ENCODE measurements at places on chromosomes 7 and 10.

DNA sequence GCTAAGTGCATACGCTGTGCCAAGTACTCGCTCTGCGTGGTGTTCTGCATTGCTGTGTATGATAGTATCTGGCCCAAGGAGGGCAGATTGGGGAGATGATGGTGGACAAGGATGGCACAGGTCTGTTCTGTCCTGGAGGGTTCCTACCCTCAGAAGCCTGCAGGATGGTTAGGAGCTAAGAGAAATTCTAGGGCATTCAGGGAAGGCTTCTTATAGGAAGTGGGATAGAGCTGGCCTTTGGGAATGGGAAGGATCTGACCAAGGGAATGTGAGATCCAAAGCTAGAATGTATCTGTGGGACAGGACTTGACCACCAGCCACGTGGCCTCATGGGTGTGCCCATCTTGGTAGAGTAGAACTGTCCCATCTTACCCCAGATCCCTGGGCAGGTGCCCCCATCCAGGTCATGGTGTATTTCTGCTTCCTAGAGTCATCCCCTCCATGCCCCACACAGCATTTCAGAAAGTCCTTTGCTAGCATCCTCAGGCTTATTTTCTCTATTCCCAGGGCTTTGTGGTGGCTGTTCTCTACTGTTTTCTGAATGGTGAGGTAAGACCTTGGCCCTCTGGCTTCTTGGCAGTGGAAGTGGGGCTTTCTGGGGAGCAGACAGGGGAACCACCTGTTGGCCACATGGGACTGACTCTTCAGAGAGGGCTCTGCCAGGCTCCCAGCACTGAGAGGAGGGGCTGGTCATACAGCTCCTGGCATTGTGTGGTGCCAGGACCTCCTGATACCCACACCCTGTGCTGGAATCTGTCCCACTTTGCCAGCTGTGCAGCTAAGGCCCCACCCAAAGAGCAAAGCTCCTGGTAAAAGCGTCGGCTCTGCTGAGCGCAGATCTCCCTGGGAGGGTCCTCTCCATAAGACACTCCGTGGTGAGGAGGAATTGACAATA is 52.5 kb downstream of the ADCYAP1R1 start:
- DNase-seq, result no peak

DNA sequence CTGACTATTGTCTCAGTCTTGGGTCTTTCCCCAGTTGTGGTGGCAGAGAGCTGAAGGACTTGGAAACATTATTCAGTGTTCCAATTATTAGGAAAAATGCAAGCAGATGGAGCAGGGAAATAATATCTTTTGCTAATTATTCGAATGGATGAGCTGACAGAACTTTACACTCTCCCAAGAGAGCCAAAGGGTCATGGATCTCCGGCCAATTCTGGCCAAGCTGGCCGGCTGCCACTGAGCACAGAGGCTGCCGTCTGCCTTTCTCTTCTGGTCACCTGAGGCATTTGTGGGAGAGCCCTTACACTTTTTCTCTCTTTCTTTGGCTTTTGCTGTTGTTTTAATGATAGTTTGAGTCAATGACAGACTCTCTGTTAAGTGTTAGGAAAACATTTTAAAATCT is 22.2 kb upstream of the CNTNAP2 start:
- DNase-seq, result no peak

DNA sequence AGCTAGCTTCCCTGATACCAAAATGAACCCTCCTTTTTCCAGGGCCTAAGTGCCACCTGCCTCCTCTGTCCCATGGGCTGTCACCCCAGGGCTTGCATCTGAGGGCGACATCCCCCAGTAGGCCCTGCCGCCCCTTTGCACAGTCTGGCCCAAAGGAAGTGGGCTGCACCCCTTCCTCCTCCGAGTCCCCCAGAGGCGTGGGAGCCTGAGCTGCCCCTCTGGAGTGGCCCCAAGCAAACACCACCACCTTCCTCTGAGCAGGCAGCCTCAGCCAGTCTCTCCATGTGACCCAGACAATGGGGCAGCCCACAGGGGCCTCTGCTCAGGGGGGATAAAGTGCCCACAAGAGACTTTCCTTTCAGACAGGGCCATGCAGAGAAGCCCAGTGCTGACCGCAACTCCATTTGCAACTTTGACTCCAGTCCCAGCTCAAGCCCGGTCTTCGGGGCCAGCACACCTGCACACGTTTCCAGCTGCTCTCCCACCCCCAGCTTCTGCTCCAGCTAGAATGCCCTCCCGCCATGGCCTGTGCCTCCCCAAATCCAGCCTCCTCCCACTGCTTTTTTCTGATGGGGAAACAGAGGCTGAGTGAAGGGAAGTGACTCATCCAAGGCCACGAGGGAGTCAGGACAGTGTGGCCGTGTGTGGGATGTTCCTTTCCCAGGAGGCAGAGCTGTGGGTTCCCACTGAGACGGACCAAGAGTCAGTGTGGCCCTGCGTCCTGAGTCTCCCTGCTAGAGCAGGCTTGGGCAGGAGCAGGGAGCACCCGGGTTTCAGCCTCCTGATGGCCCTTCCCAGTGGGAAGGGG is 111.9 kb downstream of the ZMIZ1 start:
- no peak for DNase-seq

- DNase-seq, result no peak
Measured at GRCh38 chr7:100189061-100189460, 11.3 kb downstream of the STAG3 start.

GRCh38 chr10:132404169-132404880 is 7.3 kb downstream of the PWWP2B start:
- no peak for DNase-seq

DNA sequence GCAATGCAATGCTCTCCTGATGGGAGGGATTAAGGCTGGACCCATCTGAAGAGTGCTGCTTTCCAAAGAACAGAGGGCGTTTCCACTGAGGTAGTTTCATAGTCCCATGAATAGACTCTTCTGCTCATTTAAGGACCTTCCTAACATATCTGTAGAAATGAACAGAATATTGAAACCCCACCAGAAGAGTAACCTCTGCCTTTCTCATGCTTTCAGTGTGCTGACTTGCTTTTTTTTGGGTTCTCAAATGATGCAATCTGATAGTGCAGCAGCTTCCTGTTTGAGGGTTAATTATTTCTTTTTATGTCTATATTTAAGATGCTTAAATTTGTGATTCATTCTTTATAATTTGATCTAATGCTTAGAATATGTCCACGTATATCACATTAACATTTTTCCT is 82.2 kb downstream of the GATA3 start:
- no peak for DNase-seq

DNA sequence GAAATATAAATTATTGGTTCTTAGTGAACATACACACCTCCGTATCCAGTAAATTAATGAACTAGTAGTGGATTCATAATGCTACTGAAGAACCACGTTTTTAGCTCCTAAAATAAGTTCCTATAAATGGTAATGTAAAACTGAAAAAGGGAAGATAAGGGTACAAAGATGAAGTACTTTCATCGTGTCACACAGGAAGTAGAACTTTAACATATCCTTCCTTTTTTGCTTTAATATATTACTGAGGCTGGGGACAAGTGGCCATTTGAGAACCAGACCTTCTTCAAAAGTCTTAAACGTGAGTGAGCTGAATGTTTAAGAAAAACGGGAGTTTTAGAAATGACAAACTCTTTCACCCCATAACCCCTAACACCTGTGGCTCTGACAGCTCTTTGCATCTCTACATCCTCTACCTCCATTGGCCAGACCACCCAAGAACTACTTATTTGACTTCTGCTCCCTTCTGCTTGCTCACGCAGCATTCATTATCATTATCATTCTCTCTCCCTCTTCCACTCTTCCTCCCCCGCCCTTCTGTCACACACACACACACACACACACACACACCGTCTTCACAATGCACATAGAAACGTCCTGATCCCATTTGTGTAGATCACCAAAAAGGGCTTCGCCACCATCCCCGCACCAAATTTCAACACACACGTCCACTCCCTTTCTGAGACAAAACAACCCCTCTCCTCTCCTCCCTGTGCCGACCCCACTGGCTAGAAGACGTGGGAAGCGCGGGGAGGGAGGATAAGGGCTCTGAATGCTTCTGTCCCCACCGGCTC is 677 bp downstream of the SKAP2 start:
- no peak for DNase-seq

DNA sequence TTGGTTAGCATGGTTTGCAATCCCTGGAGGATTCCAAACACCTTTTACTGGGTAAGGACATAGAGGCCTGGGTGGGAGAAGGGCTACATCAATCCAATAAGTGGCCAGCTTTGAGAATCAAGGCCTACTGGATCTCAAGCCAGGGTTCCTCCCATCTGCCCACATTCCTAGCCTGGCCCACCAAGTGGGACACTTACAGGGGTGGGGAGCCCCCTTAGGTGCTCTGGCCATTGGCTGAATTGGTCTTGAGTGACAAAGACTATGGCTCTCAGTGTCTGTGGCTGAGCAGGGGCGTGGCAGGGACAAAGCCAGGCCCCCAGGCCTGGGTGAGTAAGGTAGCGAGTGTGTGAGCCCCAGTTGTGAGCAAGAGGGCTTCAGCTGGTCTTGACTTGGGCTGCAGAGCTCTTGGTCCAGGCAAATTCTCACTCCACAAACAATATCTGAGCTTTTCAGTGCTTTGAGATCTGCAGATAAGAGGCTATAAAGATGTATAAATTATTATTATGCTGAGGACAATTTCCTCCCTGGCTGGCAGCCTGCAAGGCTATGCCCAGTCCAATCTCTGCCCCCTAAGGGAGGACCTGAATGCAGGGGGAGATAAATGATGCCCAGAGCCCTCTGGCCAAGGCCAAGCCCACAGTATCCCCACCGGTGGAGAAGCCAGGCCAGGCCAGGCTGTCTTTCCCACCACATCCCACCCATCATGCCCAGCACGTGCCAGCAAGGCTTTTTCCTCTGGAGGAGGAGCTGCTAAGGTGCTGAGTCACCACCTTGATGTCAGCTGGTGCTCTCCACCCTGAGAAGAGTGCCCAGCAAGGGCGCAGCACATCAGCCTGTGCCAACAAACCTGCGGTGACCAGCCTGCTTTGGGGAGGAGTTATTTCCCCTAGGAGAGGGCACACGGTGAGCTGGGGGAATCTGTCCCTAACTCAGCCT is 80.7 kb upstream of the DUSP5 start:
- no peak for DNase-seq

GRCh38 chr7:105136221-105136620 is 122.2 kb downstream of the KMT2E start:
- DNase-seq, result no peak

- DNase-seq, result no peak
Measured at GRCh38 chr10:12228851-12229250, 32.9 kb downstream of the CDC123 start.

DNA sequence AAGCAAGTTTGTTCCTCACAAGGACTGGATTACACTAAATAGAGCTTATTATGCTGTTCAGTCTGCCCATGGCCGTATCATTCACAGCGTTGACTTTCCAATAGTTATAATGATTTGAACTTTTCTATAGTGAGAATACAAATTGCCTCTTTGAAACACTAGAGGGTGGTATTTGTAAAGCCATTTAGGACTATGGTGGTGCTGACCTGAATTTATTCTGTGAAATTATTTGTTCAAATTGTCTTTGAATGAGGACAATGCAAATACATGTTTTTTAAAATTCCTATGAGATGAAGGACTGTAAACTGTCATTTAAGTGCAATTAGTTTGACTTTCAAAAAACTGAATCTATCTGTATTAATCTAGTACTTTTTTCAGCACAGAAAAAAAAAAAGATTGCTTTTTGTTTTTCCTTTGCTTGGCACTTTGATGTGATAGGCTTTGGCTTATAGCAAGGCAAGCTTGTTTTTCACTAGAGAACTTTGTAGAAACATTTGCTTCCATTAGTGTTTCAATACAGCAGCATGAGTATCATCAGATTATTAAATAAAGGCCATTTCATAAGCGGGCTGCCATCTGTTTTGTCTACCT is 122.7 kb upstream of the TMEM229A start:
- DNase-seq, result peak; percentile 1

DNA sequence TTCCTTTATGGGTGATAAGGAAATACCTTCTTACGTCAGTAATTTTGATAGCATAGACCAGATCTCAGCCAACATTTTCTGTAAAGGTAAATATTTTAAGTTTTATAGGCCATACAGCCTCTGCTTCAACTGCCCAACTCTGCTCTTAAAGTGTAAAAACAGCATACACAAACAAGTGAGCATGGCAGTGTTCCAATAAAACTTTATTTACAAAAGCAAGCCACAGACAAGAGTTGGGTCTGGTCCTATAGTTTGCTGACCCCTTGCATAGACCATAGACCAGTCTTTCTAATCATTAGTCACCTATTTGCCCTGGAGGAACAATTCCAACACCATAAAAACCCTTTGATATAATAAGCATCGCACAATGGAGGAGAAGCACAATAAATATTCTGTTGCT is 398.8 kb downstream of the SFMBT2 start:
- no peak for DNase-seq

DNA sequence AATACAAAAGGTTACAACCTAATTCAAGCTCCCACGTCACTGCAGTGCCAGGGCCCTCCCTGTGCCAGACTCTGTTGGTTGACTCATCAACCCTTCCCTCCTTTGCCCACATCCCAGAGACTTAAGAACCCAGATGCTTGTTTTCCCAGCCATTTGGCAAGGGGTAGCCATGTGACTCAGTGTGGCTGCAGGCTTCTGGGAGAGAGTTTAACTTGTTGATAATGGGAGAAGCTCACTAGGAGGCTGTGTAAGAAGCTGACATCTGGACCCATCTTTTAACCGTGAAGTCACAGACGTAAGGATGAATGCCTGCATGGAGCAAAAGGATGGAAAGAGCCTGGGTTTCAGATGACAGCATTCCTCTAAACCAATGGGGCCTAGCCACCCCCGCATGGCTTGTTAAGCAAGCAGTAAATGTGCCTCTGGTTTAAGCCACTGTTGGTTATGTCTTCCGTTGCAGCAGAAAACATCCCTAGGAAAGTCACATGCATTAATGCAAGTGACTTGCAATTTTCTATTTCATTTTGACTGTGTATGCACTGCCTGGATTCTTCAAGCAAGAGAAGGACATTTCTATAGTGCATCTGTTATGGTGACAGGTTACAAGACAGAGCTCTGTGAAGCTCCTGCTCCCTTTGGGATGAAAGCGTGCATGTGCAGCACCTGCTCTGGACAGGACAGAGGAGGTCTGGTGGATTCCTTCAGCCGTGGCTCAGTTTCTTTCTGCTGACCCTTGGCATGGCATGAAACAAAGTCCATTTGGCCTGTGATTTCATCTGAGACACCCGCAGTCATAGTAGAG is 57.5 kb upstream of the CREB5 start:
- no peak for DNase-seq

Data from T-helper 2 cell (primary cell).